ENCODE measurements at places on chromosomes 6 and 20.

DNA sequence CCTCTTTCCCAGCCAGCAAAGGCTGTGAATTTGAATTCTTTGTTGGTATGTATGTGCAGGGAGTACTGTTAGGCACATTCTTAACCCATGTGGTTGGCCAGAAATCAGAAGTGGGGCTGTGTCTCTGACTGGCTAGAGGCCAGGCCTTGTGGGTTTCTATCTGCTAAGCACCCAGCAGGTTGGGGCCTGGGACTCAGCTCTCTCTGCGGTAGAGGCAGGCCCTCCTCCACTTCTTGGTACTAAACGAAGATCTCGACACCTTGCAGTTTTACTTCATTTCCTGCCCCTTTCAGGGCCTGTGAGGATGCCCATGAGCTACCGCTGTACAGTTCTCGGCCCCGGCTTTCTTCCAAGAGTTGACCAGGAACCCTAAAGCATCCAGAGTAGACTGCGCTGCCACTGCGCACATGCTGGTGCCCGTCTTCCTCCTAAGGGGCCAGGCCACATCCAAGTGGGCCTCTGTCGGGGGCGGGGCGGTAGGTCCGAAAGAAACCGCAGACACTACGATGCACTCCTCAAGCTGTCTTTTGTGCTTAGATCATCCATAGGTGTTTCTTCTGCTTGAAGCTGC is 51.1 kb downstream of the TCP11 start:
- no peak for DNase-seq

DNA sequence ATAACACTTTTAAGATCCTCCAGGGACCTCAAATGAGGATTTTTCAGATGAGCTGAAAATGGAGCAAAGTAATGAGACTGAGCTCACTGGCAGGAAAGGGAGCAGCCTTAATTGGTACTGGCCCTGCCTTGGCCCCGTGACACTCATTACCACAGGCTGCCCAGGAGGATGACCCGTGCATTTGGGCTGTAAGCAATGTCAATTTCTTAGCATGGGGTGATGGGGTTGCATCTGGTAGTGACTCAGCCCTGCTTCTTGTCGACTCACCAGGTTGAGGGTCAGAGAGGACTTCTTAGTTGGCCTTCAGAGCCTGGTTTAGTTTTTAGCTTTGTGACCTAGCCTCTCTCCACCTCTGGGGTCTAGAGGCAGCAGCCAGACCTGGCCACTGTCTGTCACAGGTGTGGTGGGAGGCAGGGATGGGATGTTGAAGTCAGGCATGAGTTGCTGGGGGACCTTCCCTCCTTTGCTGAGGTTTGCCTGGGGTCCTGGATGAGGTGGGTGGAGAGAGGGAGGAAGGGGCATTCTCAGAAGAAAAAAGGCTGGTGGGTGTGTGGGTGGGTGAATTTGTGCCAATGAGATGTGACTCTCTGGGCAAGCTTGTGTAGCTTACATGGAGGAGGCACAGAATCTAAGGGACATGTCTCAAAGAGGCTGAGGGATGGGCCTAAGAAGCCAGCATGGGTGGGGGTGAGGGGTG is 25.9 kb upstream of the EPB41L1 start:
- DNase-seq, result no peak

GRCh38 chr6:41689171-41690008 is 46.0 kb downstream of the TFEB start:
- no peak for DNase-seq

GRCh38 chr20:10747019-10747418 is 73.2 kb upstream of the JAG1 start:
- DNase-seq, result no peak

Data from NCI-H2081 treated with DMSO at 0.1 percent for 48 hours (cell line).